Naive B cell (primary cell): ENCODE measurements at places on chromosomes 13 and 19.

- H3K4me3 ChIP-seq = no peak overlapping the region
- no peak for DNase-seq
- H3K27ac ChIP-seq = no peak overlapping the region
- no peaks in the 10 kb centered on the region for H3K27me3 ChIP-seq
- H3K4me1 ChIP-seq = peaks cover 35% of the 10 kb centered on the region
These were observed 22.8 kb upstream of the NDUFS7 start for GRCh38 chr19:1360818-1361461.

DNA sequence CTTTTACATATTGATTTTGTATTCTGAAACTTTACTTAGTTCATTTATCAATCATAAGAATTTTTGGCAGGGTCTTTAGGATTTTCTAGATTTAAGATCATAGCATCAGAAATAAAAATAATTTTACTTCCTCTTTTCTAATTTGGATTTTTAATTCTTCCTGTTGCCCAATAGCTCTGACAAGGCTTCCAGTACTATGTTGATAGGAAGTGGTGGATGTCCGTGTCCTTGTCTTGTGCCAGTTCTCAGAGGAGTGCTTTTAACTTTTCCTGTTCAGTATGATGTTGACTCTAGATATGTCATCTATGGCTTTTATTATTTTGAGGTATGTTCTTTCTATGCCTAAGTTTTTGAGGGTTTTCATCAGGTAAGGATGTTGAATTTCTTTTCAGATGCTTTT lies 7.7 kb upstream of the KIR2DL4 start:
- no peak overlapping the region for H3K27ac ChIP-seq
- no peak for DNase-seq

DNA sequence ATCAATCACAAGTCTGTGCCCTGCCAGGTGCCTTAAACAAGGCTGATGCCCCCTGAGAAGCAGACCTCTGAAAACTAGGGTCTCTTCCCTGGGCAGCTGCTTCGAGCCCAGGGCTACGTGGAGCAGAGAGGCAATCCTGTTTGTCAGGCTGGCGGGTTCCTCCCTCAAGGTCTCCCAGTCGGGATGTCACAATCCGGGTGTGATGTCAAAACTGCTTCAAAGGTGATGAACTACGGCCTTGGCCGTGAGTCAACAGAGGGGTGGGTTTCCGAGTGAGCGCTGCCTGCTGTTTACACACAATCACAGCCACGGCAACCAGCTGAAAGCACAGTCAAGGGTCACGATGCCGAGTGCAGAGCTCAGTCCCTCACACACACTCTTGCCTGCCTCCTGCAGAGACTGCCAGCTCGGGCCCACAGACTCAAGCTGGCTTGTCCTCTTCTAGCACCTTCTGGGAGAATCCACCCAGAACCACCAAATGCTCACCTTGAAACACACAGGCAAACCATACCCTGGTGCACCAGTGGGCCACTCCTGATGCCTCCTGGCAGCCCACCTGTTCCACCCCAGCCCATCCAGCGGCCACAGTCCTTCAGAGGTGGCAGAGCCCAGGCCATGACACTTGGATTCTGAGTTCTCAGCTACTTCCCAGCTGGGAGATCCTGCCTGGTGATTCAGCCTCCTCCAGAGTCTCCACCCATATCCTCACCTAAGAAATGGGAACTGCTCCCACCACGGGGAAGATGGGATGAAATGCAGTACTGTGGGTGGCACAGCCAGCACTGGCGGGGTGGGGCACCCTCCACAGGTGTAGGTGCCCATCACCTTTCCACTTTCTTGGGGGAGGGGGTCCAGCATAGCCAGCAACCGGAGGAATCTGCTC lies 6.8 kb downstream of the ELL start:
- no peak for DNase-seq
- H3K4me1 ChIP-seq = peaks cover 36% of the 10 kb centered on the region
- H3K27me3 ChIP-seq = no peaks in the 10 kb centered on the region
- no peak overlapping the region for H3K27ac ChIP-seq
- no peaks in the 10 kb centered on the region for H3K36me3 ChIP-seq

GRCh38 chr19:33292595-33293254 lies 9.6 kb downstream of the CEBPA start:
- no peak for DNase-seq
- H3K27ac ChIP-seq = no peak overlapping the region
- H3K4me1 ChIP-seq = peaks cover 2% of the 10 kb centered on the region

GRCh38 chr19:55690109-55690768 lies 15.2 kb downstream of the EPN1 start:
- no peaks in the 10 kb centered on the region for H3K36me3 ChIP-seq
- peaks cover 29% of the 10 kb centered on the region for H3K4me1 ChIP-seq
- H3K27me3 ChIP-seq = no peaks in the 10 kb centered on the region
- H3K27ac ChIP-seq = no peak overlapping the region
- no peak for DNase-seq
- H3K4me3 ChIP-seq = no peak overlapping the region

GRCh38 chr19:16296713-16297112 lies 27.9 kb upstream of the KLF2 start:
- no peak overlapping the region for H3K27ac ChIP-seq
- H3K4me1 ChIP-seq = no peaks in the 10 kb centered on the region
- H3K4me3 ChIP-seq = no peak overlapping the region
- H3K36me3 ChIP-seq = no peaks in the 10 kb centered on the region
- H3K27me3 ChIP-seq = no peaks in the 10 kb centered on the region

DNA sequence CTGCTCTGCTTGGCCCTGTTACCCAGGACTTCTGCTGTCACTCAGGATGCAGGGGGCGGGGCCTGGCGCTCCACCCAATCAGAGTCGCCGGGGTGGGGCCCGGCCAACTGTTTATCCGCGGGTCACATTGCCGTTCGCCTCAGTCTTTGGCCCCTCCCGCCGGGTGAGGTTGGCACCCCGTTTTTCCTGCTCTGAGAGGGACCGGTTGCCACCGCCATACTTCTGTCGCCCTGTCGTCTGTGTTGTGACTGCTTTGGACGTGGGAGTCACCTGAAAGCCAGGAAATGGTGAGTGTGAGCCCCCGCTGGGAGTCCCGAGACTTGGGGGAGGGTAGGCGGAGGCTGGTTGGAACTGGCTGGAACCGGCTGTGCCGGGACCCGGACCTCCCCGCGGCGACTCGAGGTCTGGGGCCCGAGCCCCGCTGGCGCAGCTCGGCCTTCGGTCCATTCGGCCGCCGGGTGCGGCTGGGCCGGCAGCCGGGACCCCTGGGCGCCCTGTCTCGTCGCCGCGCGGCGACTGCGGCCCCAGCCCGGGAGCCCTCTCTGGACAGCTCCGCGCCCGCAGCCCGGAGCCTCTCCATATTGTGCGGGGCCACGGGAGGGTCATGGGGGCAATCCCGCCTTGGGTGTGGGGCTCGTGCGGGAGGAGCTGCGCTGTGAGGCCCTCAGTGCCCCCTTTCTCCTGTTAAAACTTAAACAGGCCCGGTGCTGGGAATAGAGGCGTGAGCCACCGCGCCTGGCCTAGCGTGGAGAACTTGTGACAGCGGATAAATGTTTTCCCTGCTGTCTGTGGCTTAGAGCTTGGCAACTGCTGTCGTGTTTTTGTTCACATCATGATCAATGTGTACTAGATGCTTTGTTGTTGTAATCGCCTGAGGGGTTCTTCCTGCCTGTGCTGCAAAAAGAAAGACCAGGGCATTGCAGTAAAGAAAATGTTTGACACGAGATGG lies at the start of gene ZNF844:
TSS of gene ZNF844 (plus strand) at position 142 of the 949 bp plus-strand sequence. CDS start at position 285, 143 bp downstream.
- no peaks in the 10 kb centered on the region for H3K36me3 ChIP-seq
- H3K27ac ChIP-seq = peak within 1 kb of the TSS; percentile 94

- no peak overlapping the region for H3K4me3 ChIP-seq
- H3K4me1 ChIP-seq = no peaks in the 10 kb centered on the region
- peaks cover 9% of the 10 kb centered on the region for H3K27me3 ChIP-seq
These were observed 168.9 kb downstream of the TEX29 start for GRCh38 chr13:111489301-111489700.

- H3K27me3 ChIP-seq = peaks cover 24% of the 10 kb centered on the region
- H3K27ac ChIP-seq = no peak overlapping the region
- no peak for DNase-seq
These were observed 14.8 kb downstream of the FUT6 start for GRCh38 chr19:5824751-5825150.

DNA sequence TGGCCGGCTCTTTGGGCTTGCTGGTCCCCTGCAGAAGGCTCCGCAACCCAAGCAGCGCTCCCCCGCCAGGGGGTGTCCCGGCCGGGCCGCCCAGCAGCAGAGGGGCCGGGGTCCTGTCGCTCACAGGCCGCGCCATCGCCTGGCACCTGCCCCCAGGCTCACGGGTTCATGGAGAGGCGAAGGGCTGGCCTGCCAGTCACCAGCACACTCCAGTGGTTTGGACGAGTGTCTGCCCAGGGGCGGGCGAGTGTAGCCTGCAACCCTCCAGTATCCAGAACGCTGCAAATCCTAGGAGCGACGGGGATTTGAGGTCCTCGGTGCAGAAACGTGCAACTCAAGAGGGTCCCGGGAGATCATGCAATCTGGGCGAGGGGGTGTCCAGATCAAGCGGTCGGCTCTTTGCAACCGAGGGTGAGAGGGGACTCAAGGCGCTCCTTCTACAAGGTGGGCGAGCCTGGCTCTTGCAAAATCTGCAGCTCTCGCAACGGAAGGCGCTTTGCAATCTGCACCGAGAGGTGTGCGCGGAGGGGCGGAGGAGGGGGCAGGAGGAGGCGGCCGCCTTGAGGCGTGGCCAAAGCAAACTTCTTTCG lies at the start of gene DBP:
TSS of gene DBP (minus strand) at position 521 of the 590 bp plus-strand sequence. CDS start at position 136, 385 bp downstream.
- H3K4me3 ChIP-seq = peak within 1 kb of the TSS; percentile 99
- no peak for DNase-seq
- peaks cover 18% of the 10 kb centered on the region for H3K36me3 ChIP-seq
- H3K27ac ChIP-seq = peak within 1 kb of the TSS; percentile 99
- H3K27me3 ChIP-seq = no peaks in the 10 kb centered on the region

GRCh38 chr13:41681587-41681986 lies 224.2 kb downstream of the RGCC start:
- H3K4me1 ChIP-seq = no peaks in the 10 kb centered on the region
- H3K27me3 ChIP-seq = no peaks in the 10 kb centered on the region
- no peak overlapping the region for H3K27ac ChIP-seq
- no peak overlapping the region for H3K4me3 ChIP-seq
- DNase-seq = no peak

- H3K36me3 ChIP-seq = peaks cover 13% of the 10 kb centered on the region
- peaks cover 42% of the 10 kb centered on the region for H3K27me3 ChIP-seq
- no peak overlapping the region for H3K4me3 ChIP-seq
- no peaks in the 10 kb centered on the region for H3K4me1 ChIP-seq
These were observed 19.7 kb upstream of the POP4 start for GRCh38 chr19:29586401-29586800.

- no peak overlapping the region for H3K4me3 ChIP-seq
- H3K36me3 ChIP-seq = no peaks in the 10 kb centered on the region
- no peaks in the 10 kb centered on the region for H3K4me1 ChIP-seq
- no peak overlapping the region for H3K27ac ChIP-seq
- DNase-seq = no peak
- peaks cover 17% of the 10 kb centered on the region for H3K27me3 ChIP-seq
These were observed 163.5 kb downstream of the MTUS2 start for GRCh38 chr13:28983641-28984040.

GRCh38 chr19:13842291-13843103 lies 34.4 kb upstream of the NANOS3 start:
- peak overlapping the region; percentile 99 for H3K27ac ChIP-seq
- no peaks in the 10 kb centered on the region for H3K36me3 ChIP-seq
- H3K4me1 ChIP-seq = peaks cover 68% of the 10 kb centered on the region
- H3K4me3 ChIP-seq = peak overlapping the region; percentile 88

DNA sequence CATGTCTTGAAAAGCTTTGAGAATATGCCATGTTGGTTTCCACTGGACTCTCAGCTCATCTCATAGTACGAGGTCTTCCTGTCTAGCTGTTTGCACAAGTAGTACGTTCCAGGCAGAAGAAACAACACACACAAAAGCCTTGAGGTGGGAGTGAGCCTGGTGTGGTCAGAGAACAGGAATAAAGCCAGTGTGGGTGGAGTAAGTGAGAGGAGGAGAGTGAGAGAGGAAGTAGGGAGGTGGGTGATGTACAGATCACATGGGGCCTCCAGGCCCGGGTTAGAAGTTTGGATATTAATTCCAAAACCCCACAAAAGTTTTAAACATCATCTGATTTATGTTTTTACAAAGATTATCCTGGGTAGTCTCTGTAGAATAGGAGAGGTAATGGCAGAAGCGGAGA lies 230.6 kb downstream of the MTUS2 start:
- H3K4me3 ChIP-seq = no peak overlapping the region
- DNase-seq = no peak
- H3K27ac ChIP-seq = no peak overlapping the region
- H3K36me3 ChIP-seq = peaks cover 5% of the 10 kb centered on the region
- peaks cover 7% of the 10 kb centered on the region for H3K27me3 ChIP-seq

DNA sequence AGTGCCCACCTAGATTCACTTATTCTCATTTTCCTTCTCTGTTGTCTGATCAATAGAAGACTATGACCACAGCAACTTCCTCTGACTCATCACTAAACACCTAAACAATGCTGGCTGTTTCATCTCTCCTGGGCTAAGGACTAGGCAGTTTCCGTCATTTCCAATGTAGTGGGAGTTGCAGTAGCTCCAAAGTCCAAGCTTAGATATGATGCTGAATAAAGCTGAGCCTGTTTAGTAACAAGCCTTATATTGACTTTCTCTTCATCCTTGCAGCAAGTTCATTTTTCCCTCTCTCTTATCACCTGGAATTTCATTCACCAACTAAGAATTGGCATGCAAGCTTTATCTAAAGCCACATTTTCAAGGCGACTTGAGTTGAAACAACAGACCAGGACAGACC lies 53.5 kb upstream of the PCDH9 start:
- no peaks in the 10 kb centered on the region for H3K27me3 ChIP-seq
- H3K4me1 ChIP-seq = no peaks in the 10 kb centered on the region
- no peak for DNase-seq
- H3K27ac ChIP-seq = no peak overlapping the region
- no peaks in the 10 kb centered on the region for H3K36me3 ChIP-seq

DNA sequence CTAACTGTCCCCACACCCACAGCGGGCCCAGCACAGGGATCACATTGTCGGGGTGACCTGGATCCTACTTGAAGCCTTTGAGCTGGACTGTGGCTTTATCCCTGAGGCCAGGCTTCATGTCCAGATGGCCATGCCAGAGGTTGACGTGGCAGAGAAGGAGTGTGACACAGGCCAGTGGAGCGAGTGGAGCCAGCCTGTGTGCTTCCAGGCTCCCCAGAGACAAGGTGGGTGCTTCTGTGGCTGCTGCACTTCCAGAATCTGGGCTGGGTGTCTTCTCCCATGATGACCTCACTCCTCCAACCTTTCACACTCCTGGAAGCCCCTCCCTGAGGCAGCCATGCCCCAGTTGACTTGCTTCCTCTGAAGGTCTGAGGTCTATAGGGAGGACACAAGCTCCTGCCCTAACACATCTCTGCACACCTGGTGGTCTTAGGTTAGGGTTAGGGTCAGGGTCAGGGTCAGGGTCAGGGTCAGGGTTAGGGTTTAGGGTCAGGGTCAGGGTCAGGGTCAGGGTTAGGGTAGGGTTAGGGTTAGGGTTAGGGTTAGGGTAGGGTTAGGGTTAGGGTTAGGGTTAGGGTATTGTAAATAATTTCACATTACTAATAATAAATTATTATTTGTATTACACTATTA lies 13.1 kb upstream of the MZF1 start:
- H3K36me3 ChIP-seq = peaks cover 8% of the 10 kb centered on the region
- no peak overlapping the region for H3K4me3 ChIP-seq
- no peak for DNase-seq
- peaks cover 2% of the 10 kb centered on the region for H3K4me1 ChIP-seq
- H3K27me3 ChIP-seq = no peaks in the 10 kb centered on the region
